NCI-H2081 (cell line): ENCODE measurements at places on chromosomes 6 and 20.

- DNase-seq, result no peak
Measured at GRCh38 chr6:2795956-2796355, 30.8 kb downstream of the WRNIP1 start.

GRCh38 chr20:36173451-36173933 lies 19.0 kb downstream of the EPB41L1 start:
- no peak for DNase-seq

GRCh38 chr6:8710668-8711431 lies 275.5 kb upstream of the SLC35B3 start:
- no peak for DNase-seq

GRCh38 chr20:8532169-8532568 lies 400.1 kb downstream of the PLCB1 start:
- DNase-seq, result no peak

DNA sequence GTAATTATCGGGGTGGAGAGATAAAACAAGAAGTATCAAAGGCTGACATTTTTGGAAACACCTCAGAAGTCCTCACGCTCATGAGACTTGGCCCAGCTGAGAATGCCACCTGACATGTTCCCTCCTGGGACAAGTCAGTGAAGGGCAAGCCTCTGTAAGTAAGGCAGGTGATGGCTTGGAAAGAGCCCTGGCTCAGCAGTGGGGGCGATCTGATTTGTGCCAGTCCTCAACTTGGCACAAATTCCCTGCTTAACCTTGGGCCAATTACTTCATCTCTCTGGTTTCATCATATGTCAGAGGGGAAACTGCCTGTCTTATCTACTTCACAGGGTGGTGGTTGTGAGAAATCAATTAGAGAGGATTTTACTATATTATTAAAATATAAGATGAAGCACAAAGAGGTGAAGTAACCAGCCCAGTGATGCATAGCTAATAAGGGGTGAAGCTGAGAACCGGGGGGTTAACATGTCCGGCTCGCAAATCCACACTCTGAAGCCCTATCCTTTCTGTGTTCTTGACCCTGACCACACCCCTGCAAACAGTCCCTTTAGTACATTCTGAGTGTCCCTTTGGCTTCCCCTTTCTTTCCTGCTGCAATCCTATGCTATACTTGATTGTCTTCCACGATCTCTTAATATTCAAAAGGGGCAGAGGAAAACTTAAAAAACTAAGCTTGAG lies 8.8 kb upstream of the MOCS1 start:
- no peak for DNase-seq
